Renal cortex interstitium (tissue), 15 donors: ENCODE measurements at places on chromosomes 3 and 15.

DNA sequence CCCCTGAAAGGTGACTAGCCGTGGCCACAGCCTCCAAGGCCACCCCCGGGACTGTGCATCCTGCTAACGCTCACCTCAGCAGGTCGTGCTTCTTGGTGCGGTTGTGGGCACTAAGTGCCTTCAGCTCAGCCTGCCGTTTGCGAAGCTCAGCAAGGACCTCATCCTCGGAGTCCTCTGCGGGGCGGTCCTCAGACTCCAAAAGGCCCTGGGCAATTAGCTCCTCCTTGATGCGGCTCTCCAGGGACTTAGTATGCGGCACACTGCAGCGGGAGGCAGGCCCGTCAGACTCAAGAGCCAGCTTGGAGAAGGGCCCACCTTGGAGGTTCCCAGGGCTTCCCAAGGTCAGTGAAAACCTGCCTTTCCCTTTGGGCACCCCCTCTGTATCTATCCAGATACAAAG, 8.3 kb downstream of the TADA3 start:
- DNase-seq = no peak

- DNase-seq = no peak
These were observed 185.1 kb upstream of the POU1F1 start for GRCh38 chr3:87461443-87461842.

GRCh38 chr15:31852933-31853799, 177.1 kb upstream of the CHRNA7 start:
- DNase-seq = no peak

DNA sequence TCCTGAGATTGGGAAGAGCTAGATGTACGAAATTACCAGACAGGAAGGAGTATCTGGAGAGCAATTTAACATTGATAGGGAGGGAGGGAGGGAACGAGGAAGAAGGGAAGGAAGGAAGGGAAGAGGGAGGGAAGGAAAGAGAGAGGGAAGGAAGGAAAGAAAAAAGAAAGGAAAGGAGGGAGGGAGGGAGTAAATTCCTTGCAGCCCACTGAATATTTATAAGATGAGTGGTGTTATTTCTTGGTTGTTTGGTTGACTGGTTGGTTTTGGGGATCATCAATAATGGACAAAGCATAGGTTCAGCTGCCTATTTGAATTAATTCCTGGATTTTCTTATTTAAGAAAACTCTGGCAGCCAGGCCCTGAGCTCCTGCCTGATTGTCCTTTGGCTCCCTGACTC, 15.5 kb upstream of the TSEN2 start:
- DNase-seq = no peak

DNA sequence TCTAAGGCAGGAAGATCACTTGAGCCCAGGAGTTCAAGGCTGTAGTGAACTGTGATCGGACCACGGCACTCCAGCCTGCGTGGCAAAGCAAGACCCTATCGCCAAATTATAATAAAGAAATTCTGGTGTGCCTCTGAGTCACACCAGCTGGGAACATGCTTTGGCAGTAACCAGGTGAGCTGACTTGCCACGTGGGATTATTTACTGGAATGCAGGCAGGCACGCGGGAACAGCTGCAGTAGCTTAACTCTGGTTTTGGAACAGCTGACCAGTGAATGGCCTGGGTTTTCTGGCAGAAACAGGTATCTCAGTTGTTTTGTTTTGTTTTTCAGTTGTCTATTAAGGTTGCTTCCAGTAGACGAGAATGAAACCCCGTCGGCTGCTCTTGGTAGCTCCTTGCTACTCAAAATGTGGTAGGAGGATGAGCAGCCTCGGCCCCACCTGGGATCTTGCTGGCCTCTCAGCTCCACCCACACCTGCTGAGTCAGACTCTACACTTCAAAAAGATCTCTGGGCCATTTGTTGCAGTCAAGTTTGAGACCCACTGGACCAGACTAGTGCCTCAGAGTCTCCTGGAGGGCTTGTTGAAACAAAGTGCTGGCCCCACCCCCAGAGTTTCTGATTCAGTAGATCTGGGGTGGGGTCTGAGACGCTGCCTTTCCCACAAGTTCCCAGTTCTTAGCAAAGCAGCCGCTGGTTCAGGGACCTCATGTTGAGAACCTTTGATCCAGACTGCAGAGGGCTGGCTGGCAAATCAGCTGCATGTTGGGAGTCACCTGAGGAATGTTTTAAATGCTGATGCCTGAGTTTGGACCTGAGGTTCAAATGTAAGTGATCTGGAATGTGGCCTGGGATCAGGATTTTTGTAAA, 26.6 kb downstream of the IDH2 start:
- DNase-seq = no peak

GRCh38 chr15:87609474-87609873, 647.1 kb downstream of the NTRK3 start:
- no peak for DNase-seq

DNA sequence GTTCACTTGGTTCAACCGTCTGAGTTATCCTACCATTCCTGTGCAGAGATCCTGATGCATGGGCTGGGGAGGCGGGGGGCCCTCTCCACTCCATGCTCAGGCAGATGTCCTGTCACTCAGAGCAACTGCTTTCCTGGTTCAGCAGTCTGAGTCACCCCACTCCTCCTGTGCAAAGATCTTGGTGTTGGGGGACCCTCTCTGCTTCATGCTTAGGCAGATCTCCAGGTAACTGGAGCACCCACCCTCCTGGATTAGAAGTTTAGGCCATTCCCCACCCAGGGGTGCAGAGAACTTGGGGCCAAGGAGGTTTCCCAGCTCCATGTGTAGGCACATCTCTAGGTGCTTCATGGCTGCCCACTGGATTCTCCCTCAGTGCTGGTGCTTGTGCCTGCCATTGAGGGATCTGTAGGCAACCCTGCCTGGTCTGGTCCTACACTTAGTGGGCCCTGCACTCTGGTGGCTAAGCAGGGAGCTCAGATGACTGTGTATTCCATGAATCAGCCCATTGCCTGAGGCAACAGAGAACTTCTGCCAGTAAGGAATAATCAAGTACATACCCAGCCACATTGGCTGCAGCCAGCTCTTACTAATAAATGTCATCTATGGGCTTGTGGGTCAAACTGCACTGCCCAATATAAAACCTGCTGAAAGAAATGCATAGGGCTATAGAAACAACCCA, 465.4 kb upstream of the THBS1 start:
- DNase-seq = no peak

GRCh38 chr3:10775259-10775658, 40.8 kb upstream of the SLC6A11 start:
- no peak for DNase-seq

DNA sequence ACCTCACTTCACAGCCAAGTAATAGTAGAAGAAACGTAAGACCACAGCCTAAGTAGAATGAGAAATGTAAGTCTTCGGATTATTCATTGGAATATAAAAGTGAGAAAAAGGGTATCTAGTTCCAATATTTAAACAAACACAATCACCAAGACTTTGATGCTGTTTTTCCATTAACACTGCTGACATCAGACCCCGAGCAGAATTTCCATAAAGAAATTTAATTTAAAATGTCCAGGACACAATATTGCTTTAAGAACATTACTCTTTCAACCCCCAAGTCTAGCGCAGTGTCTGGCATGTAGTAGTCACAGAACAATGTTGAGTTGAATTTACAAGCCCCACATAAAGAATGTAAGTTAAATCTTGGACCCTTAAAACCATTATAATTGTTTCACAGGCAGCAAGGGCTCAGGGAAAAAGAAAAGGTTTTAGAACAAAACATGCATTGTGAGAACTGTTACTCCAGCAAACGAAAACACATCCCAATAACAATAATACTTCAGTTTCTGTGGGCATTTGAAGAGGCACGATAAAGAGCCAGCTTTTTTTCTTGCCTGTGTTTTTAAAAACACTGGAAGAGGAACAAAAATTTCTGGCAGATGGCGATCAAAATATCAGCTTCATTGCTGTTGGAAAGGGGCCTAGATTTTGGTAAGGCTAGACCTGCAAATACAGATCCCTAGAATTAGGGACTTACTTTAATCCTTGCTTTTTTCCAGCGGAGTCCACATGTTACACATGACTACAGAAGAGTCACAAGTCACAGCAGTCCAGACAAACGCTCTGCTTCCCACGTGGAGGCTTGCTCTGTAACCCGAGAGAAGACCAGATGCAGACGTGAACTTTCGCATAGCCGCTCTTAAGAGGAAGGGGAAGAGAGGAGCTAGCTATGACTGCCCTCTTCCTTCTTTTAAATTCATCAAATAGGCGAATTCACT, 77.9 kb upstream of the IGSF10 start:
- no peak for DNase-seq

- DNase-seq = no peak
These were observed 58.1 kb upstream of the SATB1 start for GRCh38 chr3:18483226-18483625.

GRCh38 chr15:31149987-31150386, 48.5 kb upstream of the TRPM1 start:
- DNase-seq = no peak

DNA sequence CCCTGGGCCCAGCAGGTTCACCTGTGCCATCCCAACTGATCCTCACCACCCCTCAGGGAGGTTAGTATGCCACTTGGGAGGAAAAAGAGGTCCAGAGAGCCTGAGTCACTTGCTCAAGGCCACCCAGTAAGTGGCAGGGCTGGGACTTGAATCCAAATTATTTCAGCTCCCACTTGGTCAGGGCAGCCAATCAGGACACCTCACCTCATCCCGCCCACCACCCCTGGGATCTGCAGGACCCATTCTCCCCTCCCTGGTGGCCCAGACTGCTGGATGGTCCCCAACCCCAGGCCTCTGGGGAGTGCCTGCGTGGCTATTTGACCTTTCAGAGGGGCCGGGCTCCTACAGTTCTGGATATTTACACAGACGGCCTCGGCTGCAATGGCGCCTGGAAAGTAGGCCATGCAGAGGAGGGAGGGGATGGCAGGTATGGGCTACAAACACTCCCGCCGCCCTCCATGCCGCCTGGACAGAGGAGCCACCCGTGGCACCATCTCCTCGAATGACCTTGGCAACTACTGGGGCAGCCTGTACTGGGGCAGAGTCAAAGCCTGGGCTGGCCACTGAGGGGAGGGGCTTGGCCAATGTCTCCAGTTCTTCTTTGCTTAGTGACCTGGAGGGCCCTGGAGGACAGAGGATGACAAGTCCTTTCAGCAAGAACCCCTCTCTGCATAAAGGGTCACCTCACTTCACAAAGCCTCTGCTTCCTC, 153.6 kb upstream of the LINGO1 start:
- DNase-seq = no peak

DNA sequence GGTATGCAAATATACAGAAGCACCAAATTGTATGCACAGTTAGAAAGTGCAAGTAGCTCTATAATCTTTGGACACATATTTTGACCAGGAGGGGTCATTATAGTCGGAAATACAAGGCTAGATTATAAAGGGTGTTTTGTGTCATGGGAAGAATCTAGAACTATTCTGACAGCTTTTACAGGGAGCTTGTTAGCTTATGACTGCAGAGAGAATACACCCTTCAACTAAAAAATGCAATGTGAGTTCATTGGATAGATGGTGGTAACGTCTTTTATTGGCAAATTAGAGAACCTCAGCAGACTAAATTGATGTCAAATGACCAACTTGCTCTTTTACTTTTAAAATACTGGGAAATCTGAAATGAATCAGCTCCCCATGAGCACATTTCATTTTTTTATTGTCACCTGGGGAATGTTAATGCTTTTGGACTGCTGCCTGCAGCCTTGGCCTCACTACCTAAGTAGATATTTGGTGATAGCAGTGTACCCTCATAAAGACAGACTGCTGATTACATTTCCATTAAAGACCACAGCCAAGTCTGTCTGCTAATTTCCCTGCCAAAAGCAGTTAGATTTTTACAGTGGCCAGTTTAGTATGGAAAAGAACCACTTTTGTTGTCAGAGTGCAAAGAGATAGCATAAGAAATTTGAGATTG, 515.9 kb upstream of the DPPA4 start:
- no peak for DNase-seq

DNA sequence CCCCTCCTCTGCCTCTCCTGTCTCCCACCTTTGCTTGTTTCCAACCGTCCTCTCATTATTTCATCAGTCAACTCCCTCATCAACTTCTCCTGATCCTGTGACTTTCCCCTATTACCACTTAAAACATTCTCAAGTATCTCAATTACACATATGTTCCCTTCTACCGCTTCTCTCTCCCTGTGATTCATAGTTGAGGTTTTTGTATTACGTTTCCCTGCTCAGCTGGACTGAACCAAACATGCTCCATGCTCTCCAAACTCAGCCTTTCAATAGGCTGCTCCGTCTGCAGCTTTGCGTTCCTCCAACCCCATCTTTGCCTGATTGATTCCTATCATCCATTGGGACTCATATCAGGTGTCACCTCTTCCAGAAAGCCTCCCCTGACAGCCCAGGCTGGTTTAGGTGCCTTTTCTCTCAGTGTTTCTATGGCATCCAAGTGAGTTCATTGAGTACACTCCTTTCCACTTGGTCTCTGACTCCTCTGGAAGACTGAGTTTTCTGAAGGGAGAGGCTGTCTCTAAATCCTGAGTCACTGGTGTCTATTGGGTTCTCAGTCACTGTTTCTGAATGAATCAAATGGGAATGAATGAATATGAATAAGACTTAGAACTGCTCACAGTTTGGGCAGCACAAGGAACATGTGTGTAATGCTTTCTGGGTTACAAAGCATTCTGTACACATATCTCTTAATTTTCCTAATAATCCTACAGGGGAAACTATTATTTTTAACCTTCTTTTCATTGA, 56.4 kb downstream of the PLD1 start:
- DNase-seq = no peak

DNA sequence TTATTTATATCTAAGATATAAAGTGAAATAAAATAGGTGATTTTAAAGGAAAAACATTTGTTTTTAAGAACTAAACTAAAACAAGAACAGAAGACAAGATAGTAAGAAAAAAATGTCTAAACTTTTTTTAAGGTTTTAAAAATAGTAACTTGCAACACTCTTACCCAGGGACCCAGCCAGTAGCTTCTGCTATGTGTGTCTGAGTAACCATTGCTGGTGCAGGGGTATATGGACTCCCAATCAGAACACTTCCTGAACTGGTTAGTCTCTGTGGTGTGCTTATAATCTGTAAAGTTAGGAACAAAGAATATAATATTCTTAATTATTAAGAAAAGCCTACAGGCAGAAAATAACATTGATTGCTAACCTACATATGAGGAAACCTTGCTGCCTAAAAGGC, 118.4 kb downstream of the ATP1B3 start:
- DNase-seq = no peak

DNA sequence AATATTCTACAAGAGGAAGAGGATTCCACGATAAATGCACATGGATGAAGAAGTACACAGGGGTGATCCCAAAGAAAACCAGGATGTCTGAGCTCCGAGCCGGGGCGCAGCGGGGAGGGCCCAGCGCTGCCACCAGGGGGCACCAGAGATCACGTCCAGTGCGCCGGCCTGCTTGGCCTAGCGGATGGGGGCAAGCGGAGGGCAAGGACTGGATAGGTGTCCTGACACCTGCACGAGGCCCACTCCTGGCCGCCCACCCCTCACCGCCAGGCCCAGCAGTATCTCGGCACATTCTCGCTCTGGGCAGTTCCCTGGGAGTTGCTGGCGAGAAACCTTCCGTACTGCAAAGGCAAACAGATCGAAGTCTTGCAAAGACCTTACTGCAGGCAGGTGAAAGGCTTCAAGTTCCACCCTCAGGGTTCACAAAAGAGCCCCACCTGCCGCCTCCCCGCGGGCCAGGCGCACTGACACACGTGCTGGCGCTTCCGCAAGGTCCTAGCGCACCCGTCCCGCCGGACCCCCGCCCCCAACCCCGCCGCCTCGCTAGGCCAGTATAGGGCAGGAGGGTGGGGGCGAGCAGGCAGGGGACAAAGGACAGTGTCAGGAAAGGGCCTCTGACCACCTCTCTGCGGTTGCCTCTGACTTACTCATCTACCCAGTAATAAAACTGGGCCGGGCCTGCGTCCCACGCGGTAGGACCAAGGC, 3.3 kb downstream of the ANKRD63 start:
- DNase-seq = no peak

GRCh38 chr3:159902546-159903314, 85.9 kb upstream of the IL12A start:
- DNase-seq = no peak

- DNase-seq = no peak
These were observed 9.9 kb downstream of the C3orf22 start for GRCh38 chr3:126548556-126549466.
